AG09309 (cell line): ENCODE measurements at places on chromosomes 2 and 18.

GRCh38 chr18:62988471-62988870 lies 273.1 kb downstream of the PHLPP1 start:
- DNase-seq = no peak

DNA sequence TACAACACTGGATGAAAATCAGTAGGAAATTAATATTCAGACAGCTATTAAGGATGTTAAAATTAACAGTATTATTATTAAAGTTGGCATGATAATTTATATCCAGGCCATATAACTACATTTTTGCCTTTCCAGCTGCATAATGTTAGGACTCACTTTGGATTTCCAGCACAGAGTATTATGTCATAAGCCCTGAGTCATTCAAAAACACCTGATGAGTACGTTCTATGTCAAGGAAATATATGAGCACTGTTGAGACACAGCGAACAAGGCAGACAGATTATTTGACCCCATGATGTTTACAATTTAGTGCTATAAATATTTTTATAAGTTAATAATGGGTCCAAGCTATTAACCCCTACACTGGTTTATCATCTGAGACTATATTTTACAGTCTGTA lies 59.8 kb upstream of the RIT2 start:
- no peak for DNase-seq

DNA sequence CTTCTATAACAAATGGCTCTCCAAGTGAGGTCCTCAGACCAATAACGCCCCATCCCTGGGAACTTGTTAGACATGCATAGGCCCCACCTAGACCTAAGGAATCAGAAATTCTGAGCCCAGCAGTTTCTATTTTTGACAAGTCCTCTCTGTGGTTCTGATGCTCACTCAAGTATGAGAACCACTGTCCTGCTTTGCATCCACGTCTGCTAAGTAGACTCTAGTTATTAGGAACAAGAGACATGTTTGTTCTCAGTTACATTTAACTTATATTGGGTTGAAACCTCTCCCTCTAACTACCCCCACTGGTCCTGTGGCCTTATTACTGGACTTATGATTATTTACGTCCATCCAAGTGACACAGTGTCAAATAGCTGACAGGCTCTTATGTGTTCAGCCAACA lies 70.3 kb downstream of the TMEM17 start:
- DNase-seq = no peak

GRCh38 chr2:128016620-128017019 lies 11.2 kb downstream of the SAP130 start:
- DNase-seq = no peak

GRCh38 chr2:7027411-7027810 lies 110.2 kb downstream of the RNF144A start:
- no peak for DNase-seq

DNA sequence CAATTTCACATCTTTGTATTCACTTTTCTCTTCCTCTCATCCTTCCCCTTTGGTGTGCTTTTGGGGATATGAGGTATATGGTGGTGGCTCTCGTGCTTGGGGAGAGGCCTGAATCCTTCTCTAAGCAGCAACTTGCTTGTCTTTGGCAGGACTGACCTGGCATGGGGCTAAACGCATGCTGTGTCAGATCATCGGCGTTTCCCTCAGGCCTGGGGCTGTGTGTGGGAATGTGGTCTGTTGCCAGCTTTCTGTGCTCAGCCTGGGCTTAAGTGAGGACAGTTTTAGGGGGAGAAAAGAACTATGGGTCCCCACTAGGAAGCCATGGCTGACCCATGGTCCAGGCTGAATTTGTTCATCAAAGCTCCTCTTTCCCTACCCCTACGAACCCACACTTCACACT lies 60.7 kb downstream of the TET3 start:
- DNase-seq = no peak

- peak; percentile 38 for DNase-seq
Observed at GRCh38 chr2:219073413-219074129, 12.8 kb upstream of the IHH start.

GRCh38 chr2:153891051-153891450 lies 19.3 kb downstream of the GALNT13 start:
- DNase-seq = no peak

GRCh38 chr2:150126143-150126740 lies 361.2 kb downstream of the RND3 start:
- no peak for DNase-seq
